Midbrain (tissue), 1 donor: ENCODE measurements at places on chromosomes 12 and 14.

- DNase-seq = no peak
These were observed 84.4 kb upstream of the NEDD1 start for GRCh38 chr12:96822641-96823040.

DNA sequence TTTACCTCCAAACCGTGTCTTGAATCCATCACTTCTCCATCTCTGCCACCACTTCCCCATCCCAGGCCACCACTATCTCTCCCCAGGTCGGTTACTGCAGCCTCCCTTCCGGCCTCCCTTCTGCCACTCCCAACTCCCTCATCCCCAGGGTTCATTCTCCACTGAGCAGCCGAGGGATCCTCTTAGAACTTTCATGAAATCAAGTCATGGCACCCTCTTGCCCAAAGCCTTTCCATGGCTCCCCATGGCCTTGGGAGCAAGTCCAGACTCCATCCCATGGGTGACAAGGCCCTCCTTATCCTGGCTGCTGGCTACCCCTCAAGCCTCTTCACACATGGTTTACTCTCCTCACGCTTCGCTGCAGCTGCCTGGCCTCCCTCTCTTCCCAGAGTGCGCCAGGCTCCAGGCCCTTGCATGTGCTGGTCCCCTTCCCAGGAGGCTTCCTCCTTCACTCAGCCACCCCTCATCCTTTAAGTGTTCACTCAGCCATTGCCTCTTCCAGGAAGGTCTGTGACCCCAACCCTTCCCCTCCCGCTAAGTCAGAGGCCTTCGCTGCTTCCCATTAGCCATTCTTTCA lies 17.9 kb upstream of the SH2B3 start:
- DNase-seq = no peak

DNA sequence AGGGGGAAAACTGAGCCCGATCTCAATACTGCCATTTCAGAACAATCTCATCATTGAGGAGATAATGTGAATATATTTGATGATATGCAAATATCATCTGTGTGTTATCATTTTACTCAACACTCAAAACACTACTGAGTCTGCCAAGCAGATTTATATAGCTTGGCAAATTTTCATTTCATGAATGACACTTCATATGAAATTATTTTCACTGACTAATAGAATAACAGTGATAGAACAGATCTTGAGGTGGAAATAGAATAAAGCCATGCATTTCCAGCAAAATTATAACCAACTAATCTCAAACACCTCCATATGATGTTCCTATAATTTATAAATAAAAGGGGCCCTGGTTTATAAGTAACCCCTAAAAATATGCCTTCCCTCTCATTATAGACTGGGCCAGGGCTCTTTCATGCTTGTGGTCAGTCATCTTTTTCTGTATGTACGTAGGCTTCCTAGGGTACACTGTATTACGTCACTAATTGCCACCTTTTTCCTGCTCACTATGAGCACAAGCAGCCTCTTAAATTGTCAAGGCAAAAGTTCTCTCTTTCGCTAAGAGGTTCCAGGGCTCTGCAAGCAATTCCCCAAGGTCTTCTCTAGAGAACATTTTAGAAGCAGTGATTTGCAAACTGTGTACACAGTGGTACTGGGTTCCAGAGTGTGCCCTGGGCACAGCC lies 197.1 kb upstream of the FOXN3 start:
- no peak for DNase-seq

DNA sequence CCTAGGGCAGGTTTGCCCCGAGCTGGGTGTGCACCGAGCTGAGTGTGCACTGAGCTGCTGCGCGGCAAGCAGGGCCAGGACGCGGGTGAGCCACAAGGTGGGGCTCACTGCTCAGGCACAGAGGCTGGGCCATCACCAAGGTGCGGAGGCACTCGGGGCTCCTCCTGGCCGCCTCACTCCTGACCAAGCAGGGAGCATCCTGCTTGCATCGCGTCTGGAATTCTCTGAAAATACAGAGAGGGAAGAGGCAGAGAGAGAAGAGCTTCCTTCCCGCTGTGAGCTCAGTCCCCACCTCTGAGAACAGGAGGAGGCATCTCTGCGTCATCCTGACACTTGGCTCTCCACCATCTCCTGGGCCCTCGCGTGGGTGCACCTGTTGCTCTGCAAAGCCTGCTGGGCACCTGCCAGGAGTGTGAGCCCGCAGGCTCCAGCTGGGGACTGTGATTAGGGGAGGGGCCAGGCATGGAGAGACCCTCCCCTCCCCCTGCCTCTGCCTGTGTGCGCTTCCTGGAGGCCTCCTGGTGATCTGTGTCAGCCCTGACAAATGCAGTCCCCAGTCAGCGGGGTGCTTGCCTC lies 116.3 kb downstream of the GLT1D1 start:
- peak; percentile 7 for DNase-seq

DNA sequence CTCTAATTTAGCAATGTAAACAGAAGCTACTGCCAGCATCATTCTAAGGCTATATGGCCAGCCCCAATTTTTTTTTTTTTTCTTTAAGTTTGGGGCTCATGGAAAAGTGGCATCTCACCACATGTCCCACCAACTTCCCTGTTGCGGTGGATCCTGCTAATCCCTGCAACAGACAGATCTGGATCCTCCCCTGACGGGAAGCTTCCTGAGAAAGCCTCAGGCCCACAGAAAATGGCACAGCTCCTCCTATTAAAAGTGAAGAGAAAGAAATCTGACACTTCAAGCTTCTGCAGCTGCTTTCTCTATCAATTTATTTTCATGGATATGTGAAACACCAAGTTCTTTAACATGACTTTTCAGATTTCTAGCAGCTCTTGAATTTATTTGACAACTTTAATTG lies 433.8 kb upstream of the DCN start:
- DNase-seq = no peak
